T-helper 9 cell (primary cell): ENCODE measurements at places on chromosomes 5 and 9.

GRCh38 chr5:60961685-60962084, 16.7 kb downstream of the NDUFAF2 start:
- no peak for DNase-seq

DNA sequence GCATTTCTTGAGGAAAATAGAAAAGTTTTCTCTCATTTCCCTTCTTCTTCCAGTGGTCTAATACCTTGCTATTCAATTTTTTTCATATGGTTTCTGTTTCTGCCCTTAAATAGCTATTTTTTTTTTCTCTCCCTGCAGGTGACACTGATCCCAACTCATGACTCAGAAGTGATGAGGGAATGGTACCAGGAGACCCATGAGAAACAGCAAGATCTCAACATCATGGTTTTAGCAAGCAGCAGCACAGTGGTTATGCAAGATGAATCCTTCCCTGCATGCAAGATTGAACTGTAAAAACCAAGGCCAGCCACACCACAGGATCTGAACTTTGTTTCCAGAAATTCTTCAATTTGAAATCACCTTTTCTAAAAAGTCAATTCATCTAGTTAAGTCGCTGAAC, 97.7 kb downstream of the MAP1B start:
- no peak for DNase-seq

DNA sequence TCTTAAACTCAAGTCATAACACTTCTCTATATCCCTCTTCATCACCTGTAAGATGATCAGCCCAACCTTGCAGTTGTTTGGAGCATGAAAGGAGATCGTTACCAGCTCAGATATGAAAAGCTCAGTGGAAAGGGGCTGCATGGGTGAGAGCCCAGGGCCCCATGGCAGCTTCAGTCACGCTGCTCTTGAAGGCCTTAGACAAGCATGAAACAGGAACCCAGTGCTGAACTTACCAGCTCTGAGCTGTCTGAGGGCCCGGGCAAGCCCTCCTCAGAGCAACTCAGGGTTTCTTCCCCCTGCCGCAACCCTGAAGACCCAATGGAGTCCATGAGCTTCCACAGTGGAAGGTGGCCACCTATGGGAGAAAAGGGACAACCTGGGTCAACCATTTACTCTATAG, 3.3 kb downstream of the HK3 start:
- no peak for DNase-seq

GRCh38 chr5:16564248-16564867, 52.4 kb downstream of the RETREG1 start:
- no peak for DNase-seq

- DNase-seq = no peak
Observed at GRCh38 chr9:95785209-95785608, 90.3 kb upstream of the ERCC6L2 start.

- DNase-seq = no peak
Observed at GRCh38 chr9:70494221-70494620, 79.8 kb upstream of the KLF9 start.

GRCh38 chr5:160188141-160189015, 40.9 kb upstream of the FABP6 start:
- DNase-seq = no peak

GRCh38 chr9:37582548-37583157, 6.5 kb upstream of the FBXO10 start:
- no peak for DNase-seq

- no peak for DNase-seq
Observed at GRCh38 chr5:67050125-67050524, 146.5 kb downstream of the CD180 start.

- DNase-seq = no peak
Observed at GRCh38 chr5:180160215-180160614, 48.8 kb downstream of the RASGEF1C start.

DNA sequence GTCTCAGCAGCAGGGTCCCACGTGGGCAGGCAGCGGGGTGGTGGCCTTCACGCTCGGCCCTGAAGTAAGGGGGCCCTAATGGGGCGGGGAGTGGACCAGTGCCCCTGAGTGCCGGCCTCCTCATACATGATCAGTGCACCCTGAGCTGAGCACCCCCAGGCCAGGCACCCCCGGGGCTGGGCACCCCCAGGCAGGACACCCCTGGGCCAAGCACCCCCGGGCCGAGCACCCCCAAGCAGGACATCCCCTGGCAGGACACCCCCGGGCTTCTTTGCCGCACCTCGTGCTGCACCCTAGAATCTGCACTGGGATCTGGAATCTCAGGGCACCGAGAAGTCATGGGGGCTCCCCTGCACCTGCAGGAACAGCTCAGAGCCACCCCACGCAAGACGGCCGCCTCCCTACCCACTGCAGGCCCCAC, 51.4 kb downstream of the EXD3 start:
- no peak for DNase-seq

GRCh38 chr9:130835441-130836298, 616 bp downstream of the ABL1 start:
- peak; percentile 8 for DNase-seq

DNA sequence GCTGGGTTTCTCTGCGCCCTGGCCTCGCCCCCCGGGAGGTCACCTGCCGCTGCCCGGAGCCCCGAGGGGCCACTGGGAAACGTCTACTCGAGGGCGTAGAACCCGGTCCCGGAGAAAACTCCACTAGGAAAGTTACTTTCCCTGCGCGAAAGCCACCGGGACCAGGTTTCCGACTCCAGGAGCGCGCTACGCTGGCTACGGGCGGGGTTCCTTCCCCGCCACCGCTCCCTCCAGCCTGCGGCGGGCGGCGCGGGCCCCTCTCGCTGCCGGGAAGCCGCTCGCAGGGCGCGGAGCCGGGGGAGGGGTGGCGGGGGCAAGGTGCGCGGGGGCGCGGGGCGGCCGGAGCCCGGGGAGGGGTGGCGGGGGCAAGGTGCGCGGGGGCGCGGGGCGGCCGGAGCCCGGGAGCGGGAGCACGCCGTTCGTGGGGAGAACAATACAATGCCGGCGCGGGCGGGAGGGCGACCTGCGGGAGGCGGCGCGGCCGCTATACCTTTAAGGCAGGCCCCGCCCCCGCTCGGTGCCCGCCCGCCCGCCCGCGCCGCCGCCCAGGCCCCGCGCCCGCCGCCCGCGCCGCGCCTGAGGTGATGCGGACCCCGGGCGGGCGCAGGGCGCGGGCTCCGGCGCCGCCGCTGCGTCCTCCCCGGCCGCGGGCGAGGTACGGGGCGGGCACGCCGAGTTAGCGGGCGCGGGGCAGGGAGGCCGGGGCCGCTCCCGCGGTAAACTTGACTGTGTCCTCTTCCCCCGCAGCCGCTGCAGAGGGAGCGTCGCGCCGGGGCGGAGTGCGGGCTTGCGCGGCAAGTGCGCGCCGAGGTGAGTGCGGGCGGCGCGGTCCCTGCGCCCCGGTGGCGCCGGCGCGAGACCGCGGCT, 278.1 kb downstream of the AOPEP start:
- no peak for DNase-seq

DNA sequence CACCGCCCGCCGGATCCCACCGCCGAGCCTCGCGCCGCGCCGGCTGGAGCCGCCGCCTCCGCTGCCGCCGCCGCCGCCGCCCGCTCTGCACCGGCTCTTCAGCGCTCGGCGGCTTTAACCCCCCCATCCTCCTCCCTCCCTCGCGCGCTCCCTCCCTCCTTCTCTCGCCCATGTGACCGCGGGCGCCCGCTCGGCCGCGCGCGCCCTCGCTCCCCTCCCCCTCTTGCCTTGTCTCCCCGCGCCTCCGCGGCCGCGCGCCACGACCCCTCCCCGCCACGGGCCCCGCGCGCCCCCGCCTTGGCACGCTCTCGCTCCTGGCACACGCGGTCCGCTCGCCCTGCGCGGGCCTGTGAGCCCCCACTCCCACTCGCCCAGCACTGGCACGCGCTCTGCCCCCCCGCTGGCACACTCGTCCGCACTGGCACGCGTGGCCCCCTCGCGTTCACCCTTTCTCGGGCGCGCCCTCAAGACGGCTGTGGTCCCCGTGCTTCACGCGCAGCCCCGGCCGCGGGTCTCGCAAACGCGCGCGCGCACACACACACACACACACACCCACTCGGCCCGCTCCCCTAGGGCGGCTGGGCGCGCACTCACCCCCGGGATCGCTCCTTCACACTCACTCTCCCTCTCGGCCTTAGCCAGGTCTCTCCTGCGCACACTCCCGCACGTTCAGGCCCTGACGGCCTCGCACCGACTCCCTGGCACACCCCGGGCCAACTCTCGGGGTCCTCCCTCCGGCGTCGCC, at the start of gene CNTFR:
TSS of gene CNTFR (minus strand) at position 89 of the 745 bp plus-strand sequence. CDS start 20,743 bp downstream, outside the sequence.
- DNase-seq = no peak

DNA sequence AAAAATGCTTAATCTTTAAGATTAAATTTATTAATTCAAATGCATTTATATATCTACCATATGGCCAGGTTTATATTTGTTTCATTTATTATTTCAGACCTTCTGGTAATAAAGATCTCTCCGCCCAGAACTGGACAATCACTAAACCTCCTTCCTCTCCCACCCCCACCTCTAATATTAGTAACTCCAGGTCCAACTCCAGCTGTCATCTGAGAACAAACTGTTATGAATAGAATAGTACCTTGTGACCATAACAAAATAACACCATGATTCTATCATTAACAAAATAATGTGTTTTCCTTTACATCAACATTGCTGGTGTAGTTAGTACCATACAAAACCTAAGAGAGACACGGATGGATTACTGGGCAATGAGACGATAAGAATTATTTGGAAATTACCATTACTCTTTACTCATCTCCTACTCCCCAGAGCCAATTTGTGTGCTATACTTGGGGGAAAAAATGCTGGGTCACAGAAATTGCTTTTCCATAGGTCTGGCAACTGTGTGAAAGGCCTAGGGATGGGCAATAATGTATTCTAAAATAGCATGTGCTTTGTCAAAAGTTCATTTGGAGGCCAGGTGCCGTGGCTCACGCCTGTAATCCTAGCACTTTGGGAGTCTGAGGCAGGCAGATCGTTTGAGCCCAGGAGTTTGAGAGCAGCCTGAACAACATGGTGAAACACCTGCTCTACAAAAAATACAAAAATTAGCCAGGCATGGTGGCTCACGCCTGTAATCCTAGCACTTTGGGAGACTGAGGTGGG, 186.1 kb downstream of the ENC1 start:
- DNase-seq = no peak

DNA sequence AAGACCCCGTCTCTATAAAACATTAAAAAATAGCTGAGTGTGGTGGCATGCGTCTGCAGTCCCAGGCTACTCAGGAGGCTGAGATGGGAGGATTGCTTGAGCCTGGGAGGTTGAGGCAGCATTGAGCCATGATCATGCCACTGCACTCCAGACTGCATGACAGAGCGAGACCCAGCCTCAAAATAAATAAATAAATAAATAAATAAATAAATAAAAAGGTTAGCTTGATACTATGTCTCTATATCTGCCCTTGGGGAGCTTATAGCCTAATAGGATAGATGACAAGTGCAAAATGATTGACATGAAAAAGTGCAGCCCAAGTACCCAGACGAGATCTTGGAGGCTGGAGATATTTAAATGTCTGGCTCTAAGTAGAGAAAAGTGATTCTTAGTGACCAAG, 122.6 kb downstream of the PDE4D start:
- DNase-seq = no peak

DNA sequence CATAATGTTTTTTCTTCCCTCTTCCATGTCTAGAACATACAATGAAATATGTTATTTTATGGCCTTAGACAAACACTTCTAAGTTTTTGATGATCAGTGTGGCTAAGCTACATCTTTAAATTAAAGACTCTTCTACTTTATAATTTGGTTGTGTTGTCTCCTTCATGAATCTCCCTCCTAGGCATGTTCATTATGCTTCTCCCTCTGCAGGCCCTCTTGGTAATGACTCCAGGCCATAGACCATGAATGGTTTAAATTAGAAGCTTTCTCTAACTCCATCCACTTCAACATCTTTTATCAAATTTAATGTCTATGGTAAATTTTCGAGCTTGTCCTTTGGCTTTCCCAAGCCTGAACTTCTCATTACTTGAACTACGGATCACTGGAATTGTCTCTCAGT, 342.7 kb upstream of the ADAMTS16 start:
- no peak for DNase-seq

DNA sequence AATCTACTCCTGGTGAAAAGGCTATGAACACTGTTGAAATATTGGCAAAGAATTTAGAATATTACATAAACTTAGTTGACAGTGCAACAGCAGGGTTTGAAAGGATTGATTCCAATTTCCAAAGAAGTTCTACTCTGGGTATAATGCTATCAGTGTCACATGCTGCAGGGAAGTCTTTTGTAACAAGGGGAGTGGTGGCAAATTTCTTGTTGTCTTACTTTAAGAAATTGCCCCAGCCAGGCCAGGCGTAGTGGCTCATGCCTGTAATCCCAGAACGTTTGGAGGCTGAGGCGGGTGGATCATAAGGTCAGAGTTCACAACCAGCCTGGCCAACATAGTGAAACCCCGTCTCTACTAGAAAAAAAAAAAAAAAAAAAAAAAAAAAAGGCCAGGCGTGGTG, 86.3 kb upstream of the OTULINL start:
- DNase-seq = no peak

- DNase-seq = no peak
Observed at GRCh38 chr9:15578714-15579113, 25.9 kb downstream of the CCDC171 start.

GRCh38 chr5:157476702-157477408, 16.8 kb downstream of the NIPAL4 start:
- no peak for DNase-seq

GRCh38 chr9:24816006-24816405, 270.3 kb upstream of the IZUMO3 start:
- DNase-seq = no peak

GRCh38 chr9:16290169-16290568, 580.3 kb downstream of the BNC2 start:
- no peak for DNase-seq

DNA sequence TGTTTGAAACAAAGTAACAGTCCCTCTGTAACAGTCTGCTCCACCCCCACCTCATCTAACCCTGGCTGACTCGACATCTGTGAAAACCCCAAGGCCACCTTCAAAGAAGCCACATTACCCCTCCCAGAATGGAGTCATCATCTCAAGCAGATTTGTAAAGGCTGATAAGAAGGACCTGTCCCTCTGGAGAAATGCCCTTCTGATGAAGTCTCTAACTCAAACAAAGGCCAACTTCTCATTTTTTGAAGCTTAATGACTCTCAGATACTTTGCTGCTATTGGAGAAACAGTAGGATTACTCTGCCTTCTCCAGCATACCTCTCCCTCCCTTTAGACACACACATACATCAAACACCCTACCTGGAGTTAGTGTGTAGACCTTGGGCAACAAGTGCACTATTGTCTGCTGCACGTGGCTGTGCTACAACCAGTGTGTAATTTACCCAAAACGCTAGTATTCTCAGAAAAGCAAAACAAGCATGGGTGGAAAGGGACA, 5.3 kb upstream of the SUSD1 start:
- DNase-seq = peak; percentile 21
